Chondrocyte (in vitro differentiated cells): ENCODE measurements at places on chromosomes 16 and 17. TPM values are rescaled to one million over a fixed set of nuclear protein-coding genes. Genes with fewer than 3 reads are reported as not detected.
A peak's percentile ranks its signal among the peaks of the same experiment; 100 is the strongest.

The ABHD15 gene
- total RNA-seq: 10.2 to 16.7 TPM (median 11.7 TPM) in 3 replicates

The FN3K gene
- total RNA-seq: 16.2 to 20.5 TPM (median 19.0 TPM) in 3 replicates

The CFAP97D1 gene
- not detected in 3 replicates for total RNA-seq

The GDPD3 gene
- 1.9 to 3.2 TPM (median 2.2 TPM) in 3 replicates for total RNA-seq

The LRRC46 gene
- 0.35 to 0.65 TPM in 2 of 3 replicates, not detected in the other for total RNA-seq

The UNC119 gene
- 19.8 to 24.9 TPM (median 24.1 TPM) in 3 replicates for total RNA-seq

The KRT33B gene
- total RNA-seq: not detected in 3 replicates

The HSD17B2 gene
- total RNA-seq: not detected in 3 replicates

DNA sequence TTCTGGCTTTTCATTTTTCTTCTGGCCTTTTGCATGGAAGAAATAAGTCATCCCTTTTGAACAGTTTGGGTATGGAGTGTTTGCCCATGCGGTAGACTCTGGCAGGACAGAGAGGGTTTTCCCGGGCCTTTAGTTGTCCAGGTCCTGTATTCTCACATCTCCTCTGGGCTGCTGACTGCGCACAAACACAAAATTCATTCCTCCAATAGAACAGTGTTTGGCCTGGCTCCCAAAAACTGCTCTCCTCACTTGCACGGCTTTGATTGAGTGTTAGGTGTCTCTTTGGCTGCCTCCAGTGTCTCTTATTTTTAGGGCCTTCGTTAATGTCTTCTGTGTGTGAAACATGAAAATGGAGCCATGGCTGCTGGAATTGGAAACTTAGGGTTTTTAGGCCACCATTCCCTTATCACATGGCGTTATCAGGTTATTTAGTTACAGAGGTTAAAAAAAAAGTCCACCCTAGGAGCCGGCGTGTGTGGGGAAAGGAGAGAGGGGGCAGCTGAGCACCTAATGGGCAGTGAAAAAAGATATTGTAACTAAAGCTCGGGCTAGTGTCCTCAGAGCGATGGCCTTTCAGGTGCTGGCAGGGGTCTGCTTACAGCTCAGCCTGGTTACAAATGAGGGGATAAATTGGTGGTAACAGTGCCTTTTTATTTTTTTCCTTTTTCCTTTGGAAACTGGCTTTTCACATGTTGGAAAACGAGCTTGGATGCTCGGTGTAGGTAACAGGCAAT, 47.3 kb downstream of the PRKCA start:
- DNase-seq: no peak
- no peak overlapping the region for H3K27ac ChIP-seq
- no peaks in the 10 kb centered on the region for H3K27me3 ChIP-seq

- H3K27ac ChIP-seq: no peak overlapping the region
- no peak for DNase-seq
- no peaks in the 10 kb centered on the region for H3K4me1 ChIP-seq
- H3K27me3 ChIP-seq: no peaks in the 10 kb centered on the region
These were observed 393.5 kb downstream of the UTP18 start for GRCh38 chr17:51653878-51654277.

GRCh38 chr17:7611635-7612293, 2.9 kb downstream of the FXR2 start:
- H3K36me3 ChIP-seq: no peaks in the 10 kb centered on the region
- peaks cover 43% of the 10 kb centered on the region for H3K4me1 ChIP-seq
- H3K4me3 ChIP-seq: peak overlapping the region; percentile 83
- no peaks in the 10 kb centered on the region for H3K27me3 ChIP-seq
- H3K27ac ChIP-seq: peak overlapping the region; percentile 85
- no peak for DNase-seq

GRCh38 chr17:74924250-74924948, at the start of gene OTOP2:
TSS of gene OTOP2 (plus strand) at chr17:74924273. CDS start at chr17:74924633, 360 bp downstream.
- no peak for DNase-seq
- no peaks in the 10 kb centered on the region for H3K36me3 ChIP-seq
- no peaks in the 10 kb centered on the region for H3K4me1 ChIP-seq
- peaks cover 54% of the 10 kb centered on the region for H3K27me3 ChIP-seq

DNA sequence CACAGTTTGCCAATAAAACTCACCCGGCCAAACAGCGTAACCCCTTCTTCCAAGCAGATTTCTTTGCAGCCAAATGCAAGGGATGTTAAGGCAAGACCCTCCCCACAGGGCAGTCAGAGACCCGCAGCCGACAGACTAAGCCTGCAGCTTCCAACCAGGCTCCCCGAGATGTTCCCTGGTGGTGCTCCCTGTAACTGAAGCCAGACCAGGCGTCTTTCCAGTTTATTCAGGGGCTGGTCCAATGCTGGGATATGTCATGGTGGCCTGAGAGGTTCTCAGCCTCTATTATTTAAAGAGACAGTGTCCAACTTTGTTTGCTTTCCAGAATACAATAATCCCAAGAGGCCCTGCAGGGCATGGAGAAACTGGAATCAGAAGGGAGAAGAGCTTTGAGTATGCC, at the start of gene PMP22:
TSS of gene PMP22 (minus strand) at position 196 of the 400 bp plus-strand sequence. CDS start 4,599 bp downstream, outside the sequence.
- no peaks in the 10 kb centered on the region for H3K36me3 ChIP-seq
- no peaks in the 10 kb centered on the region for H3K27me3 ChIP-seq
- no peak within 1 kb of the TSS for H3K4me3 ChIP-seq
- DNase-seq: no peak
- peaks cover 16% of the 10 kb centered on the region for H3K4me1 ChIP-seq
- no peak within 1 kb of the TSS for H3K27ac ChIP-seq

DNA sequence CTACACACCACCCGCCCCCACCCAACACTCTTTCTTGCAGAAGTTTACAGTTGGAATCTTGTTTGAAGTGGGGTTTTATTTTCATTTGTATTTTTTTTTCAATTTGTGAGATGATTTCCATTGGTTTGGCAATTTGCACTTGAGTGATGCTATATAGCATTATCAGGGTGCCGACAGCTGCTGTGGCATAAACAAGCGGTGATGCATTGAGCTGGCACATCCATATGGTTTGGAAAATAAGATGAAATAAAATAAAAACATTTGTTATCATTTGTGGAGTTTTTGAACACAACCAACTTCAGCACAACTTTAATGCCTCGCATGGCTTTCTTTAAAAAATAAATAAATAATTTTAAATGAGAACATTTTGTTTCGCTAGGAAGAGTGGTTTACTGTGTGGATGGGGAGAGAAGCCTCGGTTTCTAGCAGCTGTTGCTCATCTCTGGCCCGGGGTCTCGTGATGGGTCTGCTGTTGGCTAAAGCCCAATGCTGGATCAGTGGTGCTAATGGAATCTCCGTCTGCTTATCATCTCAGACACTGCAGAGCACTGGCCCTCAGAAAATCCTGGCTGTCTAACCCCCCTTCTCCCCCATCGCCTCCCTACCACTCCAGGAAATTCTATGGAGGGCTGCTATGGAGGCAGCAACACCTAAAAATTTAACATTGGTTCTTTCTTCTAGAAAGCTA, 192.3 kb upstream of the MAF start:
- H3K4me1 ChIP-seq: no peaks in the 10 kb centered on the region
- H3K4me3 ChIP-seq: no peak overlapping the region
- H3K27me3 ChIP-seq: peaks cover 5% of the 10 kb centered on the region
- H3K27ac ChIP-seq: no peak overlapping the region
- no peak for DNase-seq

- no peak overlapping the region for H3K4me3 ChIP-seq
- no peaks in the 10 kb centered on the region for H3K4me1 ChIP-seq
- H3K27me3 ChIP-seq: no peaks in the 10 kb centered on the region
- no peak for DNase-seq
These were observed 55.8 kb upstream of the FASN start for GRCh38 chr17:82153745-82154375.

GRCh38 chr16:50365791-50366575, 2.8 kb downstream of the BRD7 start:
- H3K4me1 ChIP-seq: peaks cover 45% of the 10 kb centered on the region
- no peaks in the 10 kb centered on the region for H3K27me3 ChIP-seq
- H3K4me3 ChIP-seq: no peak overlapping the region
- H3K27ac ChIP-seq: no peak overlapping the region
- DNase-seq: no peak

DNA sequence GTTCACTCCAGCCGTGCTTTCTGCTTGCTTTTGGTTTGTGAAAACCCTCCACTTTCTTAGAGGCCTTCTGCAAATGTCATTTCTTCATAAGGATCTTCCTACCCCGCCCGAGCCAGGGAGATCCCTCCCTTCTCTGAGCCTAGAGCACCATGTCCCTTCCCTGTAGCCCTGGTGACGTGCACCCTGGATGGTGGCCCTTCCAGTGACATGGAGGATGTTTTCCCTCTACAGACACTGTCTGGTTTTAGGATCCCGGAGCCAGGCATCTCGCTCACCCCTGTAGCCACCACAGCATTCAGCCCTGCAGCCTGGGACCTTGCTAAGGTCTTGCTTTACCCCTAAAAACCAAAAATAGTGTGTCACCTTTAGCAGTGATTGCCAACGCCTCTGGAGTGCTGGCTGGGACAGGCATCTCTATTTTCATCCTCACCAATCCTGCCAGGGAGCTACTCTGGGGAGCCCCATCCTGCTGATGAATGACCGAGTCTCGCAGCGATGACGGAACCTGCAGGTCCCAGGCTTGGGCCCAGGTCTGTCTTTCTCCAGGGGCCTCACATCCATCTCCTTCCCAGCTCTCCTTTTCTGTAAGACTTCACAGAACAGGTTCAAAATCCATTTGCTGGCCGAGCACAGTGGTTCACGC, 394.1 kb upstream of the TNRC6C start:
- H3K27me3 ChIP-seq: peaks cover 40% of the 10 kb centered on the region
- DNase-seq: peak; percentile 64
- no peaks in the 10 kb centered on the region for H3K4me1 ChIP-seq

DNA sequence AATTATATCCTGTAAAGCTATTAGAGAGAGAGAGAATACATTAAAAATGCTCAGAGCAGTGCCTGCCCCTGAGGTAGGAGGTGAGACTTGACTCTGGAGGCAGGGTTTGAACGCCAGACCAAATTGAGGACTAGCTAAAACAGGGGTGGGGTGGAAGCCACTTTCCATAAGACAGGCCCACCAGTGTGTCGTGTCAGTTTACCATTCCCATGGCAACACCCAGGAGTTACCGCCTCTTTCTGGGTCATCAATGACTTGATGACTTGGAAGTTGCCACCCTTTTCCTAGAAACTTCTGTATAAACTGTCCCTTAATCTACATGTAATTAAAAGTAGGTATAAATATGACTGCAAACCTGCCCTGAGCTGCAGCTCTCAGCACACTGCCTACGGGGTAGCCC, 32.0 kb upstream of the ABCC12 start:
- no peak overlapping the region for H3K27ac ChIP-seq
- H3K36me3 ChIP-seq: no peaks in the 10 kb centered on the region
- no peaks in the 10 kb centered on the region for H3K4me1 ChIP-seq
- H3K27me3 ChIP-seq: peaks cover 26% of the 10 kb centered on the region
- DNase-seq: no peak

DNA sequence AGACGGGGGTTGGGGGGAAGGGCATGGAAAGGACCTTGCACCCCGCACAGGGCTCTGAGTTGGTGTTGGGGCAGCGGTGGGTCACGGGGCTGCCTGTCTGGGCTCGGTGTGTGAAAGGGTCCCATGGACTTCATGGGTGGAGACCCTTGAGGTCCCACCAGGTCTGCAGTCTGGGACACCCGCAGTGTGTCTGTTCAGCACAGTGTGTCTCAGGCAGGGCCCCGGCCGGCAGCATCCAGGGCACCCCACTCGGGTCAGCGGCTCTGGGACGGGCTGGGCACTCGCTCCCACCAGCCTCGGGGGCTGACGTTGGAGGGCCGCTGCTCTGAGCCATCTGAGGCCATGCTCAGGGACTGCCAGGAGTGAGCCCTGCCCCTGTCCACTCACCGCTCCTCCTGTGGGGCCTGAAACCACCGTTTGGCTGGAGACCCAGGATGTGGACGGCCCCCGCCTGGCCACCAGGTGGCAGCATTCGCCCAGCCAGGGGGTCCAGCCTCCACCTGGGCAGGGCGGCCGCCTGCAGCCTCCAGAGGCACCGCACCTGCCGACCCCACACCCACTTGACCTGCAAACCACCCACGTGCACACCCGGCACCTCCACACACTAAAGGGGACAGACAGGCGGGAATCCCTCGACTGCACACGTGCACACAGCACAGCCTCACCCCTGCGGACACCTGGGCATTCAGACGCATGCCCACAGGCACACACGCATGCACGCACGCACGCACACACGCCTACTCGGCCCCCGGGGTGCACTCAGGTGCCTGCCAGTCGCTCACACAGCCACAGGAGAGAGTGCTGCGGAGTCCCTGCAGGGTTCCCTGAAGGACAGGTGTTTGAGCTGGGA, 10.1 kb upstream of the ZFPM1 start:
- no peaks in the 10 kb centered on the region for H3K4me1 ChIP-seq
- no peak overlapping the region for H3K4me3 ChIP-seq
- DNase-seq: no peak
- no peaks in the 10 kb centered on the region for H3K36me3 ChIP-seq
- no peak overlapping the region for H3K27ac ChIP-seq

DNA sequence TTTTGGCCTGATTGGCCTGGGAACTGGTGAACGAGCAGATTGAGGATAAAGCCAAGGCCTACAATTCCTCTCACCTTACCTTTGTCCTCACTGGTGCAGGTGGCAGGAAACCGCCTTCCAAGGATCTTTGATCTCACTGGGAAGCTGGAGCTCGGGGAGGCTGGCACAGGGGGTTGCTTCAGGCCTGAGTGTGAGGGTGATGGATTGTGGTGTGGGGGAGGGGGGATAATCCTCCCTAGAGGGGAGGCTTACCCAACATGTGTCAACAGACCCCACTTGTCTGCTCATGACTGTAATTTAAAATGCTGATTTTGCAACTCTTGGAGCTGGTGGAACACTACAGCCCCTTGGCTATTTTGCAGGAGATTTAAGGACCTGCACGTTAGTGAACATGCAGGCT, 4.5 kb upstream of the RMI2 start:
- DNase-seq: no peak
- no peaks in the 10 kb centered on the region for H3K36me3 ChIP-seq
- H3K27ac ChIP-seq: no peak overlapping the region

DNA sequence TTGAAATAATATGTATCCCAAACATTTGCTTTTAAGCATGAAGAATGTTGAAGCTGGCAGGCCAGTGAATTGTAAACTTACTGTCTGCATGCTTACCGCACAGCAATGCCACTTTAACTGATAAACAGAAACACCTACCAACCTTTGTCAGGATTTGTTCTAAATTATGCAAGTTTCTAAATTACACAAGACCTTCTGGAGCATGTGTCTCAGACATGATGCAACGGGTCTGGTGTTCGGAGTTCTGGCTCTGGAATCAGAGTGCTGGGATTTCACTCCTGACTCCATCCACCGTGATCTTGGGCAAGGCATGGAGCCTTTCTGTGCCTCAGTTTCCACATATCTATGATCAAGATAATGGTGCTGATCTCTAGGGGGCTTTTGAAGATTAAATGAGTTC, 111.2 kb downstream of the CCT6B start:
- no peak overlapping the region for H3K4me3 ChIP-seq
- H3K27ac ChIP-seq: no peak overlapping the region
- no peaks in the 10 kb centered on the region for H3K36me3 ChIP-seq
- H3K27me3 ChIP-seq: no peaks in the 10 kb centered on the region
- H3K4me1 ChIP-seq: no peaks in the 10 kb centered on the region

GRCh38 chr17:74603746-74604145, 11.7 kb upstream of the CD300LD start:
- no peak for DNase-seq
- H3K36me3 ChIP-seq: peaks cover 2% of the 10 kb centered on the region
- no peak overlapping the region for H3K27ac ChIP-seq
- peaks cover 18% of the 10 kb centered on the region for H3K4me1 ChIP-seq
- H3K27me3 ChIP-seq: peaks cover 35% of the 10 kb centered on the region
